SW 1271 (cell line): ENCODE measurements at places on chromosomes 7 and 10.

- DNase-seq: no peak
Measured at GRCh38 chr10:121057269-121057668, 206.1 kb downstream of the WDR11 start.

GRCh38 chr10:21514129-21514817, 11.2 kb downstream of the SKIDA1 start:
- no peak for DNase-seq

DNA sequence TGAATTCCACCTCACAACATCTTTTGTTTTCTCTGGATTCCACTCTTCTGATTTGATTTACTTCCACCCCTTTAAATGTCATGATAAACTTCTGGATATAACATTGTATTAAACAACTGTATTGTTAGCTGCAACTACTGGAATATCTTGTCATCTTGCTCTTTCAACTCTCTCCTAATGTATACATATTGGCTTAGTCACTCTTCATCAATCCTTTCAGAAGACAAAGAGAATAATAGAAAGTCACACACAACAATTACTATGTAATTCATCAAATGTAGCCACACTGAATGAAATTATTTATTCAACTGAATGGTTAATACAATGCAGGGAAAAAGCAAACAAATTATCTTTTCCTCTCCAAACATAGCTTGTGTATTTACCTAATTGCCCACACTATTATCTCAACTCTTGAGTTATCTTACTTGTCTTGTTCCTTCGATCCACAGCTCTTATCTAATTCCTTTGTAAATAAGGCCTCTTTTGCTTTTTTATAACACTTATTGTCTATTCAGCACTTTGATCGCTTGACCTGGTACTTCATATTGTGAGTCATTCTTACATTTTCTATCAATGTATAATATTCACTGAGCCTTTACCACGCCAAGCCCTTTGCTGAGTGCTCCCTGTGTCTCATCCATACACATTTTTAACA, 16.7 kb downstream of the SEMA3A start:
- no peak for DNase-seq

GRCh38 chr10:3812141-3812540, 27.1 kb upstream of the KLF6 start:
- DNase-seq: no peak

GRCh38 chr10:59587756-59588140, 121.9 kb downstream of the SLC16A9 start:
- no peak for DNase-seq

DNA sequence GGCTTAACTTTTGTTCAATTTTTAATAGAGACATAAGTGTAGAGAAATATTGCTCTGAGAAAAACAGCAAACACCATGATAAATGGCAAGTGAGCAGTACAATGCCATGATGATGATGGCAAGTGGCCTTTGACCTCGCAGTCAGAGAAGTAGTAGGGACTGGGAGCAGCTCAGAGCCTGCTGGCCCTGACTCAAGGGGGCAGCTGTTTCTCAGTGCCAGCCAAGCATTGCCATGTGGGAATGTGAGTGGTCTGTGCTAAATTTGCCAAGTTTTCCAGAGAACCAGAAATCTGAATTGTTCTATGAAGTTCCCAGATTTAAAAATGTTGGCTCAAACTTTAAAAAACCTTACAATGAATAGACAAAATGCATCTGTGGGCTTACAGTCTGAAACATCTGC, 187.9 kb downstream of the BICC1 start:
- DNase-seq: no peak
